ENCODE measurements at places on chromosomes 7 and 10.

DNA sequence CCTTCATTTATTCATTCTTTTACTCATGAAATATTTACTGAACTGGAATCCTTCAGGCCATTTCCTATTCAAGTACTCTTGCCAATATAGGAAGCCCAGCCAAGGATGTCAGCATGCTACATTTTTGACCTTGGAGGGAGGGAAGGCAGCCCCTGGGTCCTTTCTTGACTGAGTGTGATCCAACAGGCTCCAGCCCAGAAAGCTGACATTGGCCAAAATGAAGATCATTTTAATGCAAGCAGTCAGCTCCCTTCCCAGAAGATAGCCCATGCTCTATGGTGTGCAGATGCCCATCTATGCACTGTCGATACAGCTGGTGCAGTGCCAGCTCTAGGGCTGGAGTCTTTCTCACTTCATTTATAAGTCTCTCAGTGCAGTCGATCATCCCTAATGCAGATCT, 646.0 kb downstream of the KCNMA1 start:
- DNase-seq = no peak

GRCh38 chr10:34758447-34758996, 56.6 kb downstream of the PARD3 start:
- DNase-seq = no peak

- DNase-seq = no peak
Observed at GRCh38 chr7:3141326-3141725, 97.7 kb upstream of the CARD11 start.

DNA sequence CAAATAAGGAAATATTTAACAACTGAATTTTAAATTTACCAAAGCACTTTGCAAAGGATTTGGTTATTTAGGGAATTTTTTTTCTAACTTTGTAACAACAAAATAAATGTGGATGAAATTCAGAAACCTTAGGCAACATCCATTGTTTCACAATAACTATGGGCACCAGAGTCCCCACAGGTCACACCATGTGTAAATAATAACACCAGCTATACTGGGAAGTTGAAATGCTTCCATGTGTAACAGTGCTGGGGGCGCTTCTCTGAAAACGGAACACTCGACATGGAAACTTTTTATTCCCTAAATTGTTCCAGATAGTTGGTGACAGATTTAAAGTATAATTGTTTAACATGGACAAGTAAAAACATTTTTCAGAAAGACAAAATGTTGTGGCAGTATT, 818.6 kb downstream of the TNS3 start:
- no peak for DNase-seq

- DNase-seq = no peak
Observed at GRCh38 chr10:75814014-75814413, 382.6 kb downstream of the LRMDA start.

GRCh38 chr7:141027043-141027442, 12.3 kb upstream of the MRPS33 start:
- no peak for DNase-seq

- DNase-seq = no peak
Observed at GRCh38 chr7:132255115-132255797, 321.0 kb downstream of the PLXNA4 start.

DNA sequence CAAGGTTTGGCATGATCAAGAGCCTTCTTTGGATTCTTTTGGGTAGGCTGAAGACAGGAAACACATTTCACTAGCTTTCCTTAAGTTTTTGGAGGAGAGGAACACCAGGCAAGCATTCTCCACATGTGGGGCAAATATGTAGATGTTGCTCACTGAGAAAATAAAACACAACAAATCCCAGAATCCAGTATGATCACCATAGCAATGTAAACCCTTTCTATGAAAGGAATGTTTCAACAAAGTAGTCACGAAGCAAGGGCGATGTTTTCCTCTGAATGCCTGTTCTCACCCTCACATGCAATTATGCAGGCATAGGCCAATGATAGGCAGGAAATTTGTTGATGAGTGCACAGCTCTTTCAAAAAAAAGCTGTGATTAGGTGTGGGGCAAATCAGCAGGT, 20.5 kb upstream of the CEP41 start:
- DNase-seq = no peak

GRCh38 chr10:64486149-64486548, 964.9 kb downstream of the REEP3 start:
- DNase-seq = no peak

DNA sequence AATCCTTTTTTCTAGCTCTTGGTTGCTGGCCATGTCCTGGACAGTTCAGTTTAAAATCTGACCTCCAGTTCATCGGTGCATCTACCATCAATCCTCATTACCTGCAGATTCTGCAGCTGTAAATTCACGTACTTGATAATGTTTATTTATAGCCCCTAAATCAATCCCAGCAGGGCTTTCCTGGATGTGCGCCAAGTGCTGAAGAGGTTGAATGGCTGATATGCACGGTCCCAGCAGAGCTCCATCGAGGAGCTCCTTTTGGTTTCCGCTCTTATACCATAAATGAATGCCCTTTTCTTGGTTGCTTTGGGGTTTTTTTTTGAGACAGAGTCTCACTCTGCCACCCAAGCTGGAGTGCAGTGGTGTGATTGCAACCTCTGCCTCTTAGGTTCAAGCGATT, 91.2 kb upstream of the CCZ1B start:
- no peak for DNase-seq

GRCh38 chr7:2280424-2280823, 33.8 kb downstream of the SNX8 start:
- DNase-seq = no peak

DNA sequence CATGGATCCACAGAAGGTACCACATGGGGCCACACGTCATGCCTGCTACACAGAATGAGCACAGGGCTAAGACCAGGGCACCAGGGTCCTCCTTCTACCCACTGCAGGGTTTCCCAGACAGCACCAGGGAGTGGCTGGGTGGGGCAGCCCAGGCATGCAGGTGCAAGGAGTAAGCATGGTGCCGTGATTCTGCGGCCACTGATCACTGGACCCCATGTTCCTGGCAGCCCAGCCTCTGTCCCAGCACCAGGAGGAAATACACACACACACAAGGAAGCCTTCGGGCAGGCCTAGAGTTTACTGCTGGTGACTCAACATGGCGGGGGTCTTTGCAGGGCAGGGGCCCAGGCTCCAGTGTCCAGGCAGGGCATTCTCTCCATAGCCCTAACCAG, 13.9 kb downstream of the ATP6V1F start:
- no peak for DNase-seq

DNA sequence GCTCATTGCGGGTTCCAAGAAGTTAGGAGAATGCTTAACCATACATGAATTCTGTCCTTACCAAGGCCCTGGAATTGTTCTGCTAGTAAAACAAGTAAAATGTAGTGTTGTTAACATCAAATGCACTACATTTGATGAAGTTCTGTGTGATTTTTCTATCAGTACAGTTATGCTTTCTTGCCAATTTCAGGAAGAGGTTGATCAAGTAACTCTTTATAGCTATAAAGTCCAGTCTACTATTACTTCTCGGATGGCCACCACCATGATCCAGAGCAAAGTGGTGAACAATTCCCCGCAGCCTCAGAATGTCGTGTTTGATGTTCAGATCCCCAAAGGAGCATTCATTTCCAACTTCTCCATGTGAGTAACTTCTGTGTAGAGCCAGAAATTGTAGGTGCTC, 5.7 kb downstream of the ITIH2 start:
- DNase-seq = no peak

DNA sequence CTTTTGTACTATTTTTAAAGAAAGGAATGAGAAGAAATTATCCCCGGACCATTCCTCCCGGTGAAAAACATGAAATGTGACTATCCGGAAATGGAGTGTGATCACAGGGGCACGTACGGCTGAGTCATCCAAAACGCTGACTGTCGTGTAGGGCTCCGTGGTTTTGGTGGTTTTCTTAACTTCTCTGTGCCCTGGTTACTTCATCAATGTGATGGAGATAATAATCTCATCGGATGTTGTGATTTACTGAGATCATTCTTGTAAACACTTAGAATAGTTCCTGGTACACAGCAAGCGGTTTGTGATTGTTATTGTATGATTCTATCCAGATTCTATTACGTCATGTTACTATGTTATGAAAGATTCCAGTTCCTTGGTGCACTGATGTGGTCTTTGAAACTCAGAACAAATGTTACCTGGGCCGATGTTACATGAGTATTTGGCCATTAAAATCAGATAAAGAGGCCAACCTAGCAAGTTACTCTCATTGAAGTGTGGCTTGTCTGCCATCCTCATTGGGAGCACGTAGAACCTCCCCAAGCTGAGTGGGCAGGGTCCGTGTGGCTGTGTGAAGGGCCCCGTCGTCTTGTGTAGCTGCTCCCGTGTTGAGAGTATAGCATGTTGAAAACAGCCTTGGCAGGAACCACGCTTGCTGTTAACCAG, 99.5 kb downstream of the CAMK1D start:
- DNase-seq = no peak

DNA sequence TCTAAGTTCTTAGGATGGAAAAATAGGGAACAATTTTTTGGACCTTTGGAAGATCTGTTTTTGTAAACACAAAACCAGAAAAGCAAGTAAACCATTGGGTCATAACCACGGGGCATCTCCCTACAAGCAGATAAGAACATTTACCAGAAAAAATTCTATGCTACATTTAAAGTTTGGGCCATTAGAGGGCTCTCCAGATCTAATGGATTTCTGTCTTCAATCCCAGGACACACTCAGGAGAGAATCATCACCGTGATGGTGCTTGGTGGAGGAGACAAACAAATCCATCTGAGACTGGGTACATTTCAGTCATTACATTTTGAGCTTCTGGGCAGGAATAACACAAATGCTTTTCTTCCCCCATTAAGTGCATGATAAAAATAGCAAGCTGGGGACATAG, 178.4 kb upstream of the TARP start:
- no peak for DNase-seq

GRCh38 chr7:140229591-140230515, 53.1 kb upstream of the KDM7A start:
- DNase-seq = no peak

DNA sequence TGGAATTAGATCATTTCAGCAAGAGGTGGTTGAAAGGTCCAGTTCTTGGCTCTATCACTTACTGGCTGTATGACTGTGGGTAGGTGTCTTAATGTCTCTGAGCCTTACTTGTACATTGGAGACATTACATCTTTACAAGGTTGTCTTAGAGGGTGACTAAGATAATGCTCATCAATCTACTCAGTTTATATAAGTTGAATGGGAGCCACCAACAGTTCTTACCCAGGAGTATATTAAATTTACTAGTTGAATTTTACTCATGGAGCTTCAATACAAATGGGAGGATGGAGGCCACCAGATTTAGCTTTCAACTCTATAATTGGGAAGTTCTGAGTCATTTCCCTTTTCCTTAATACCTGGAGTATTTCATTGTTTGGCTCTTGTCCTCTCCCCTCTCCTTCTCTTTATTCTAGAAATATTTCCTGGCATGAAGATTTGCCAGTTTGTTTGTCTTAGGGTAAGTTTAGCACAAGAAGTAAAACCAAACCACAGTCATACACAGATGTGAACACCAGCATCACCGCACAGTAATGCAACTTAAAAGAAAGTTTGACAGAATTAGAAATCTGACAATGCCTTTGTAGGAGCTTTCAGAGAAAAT, 222.8 kb downstream of the LRMDA start:
- no peak for DNase-seq

DNA sequence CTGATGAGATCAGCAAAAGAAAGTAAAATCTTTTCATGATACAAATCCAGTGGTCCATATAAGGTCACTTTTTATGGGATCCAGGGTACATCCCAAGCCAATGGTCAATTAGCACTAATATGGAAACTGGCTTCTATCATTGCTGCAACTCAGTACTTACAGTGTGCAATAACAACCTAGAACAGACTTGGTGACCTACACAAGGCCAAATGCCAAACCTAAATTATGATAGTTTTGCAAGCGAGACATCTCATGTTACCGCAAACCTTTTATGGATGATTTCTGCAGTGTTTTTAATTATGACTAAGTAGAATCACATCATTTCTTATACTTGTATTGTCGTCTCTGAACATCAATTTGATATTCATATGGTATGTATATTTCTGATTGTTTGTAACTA, 583.5 kb upstream of the SEMA3D start:
- no peak for DNase-seq

GRCh38 chr7:151058781-151059366, 515 bp upstream of the SLC4A2 start:
- DNase-seq = no peak

- no peak for DNase-seq
Observed at GRCh38 chr10:2543142-2543886, 524.0 kb upstream of the PFKP start.

- peak; percentile 70 for DNase-seq
Observed at GRCh38 chr10:42976351-42977031, 100.4 kb upstream of the RET start.

GRCh38 chr10:63780101-63780500, 258.9 kb downstream of the REEP3 start:
- no peak for DNase-seq

DNA sequence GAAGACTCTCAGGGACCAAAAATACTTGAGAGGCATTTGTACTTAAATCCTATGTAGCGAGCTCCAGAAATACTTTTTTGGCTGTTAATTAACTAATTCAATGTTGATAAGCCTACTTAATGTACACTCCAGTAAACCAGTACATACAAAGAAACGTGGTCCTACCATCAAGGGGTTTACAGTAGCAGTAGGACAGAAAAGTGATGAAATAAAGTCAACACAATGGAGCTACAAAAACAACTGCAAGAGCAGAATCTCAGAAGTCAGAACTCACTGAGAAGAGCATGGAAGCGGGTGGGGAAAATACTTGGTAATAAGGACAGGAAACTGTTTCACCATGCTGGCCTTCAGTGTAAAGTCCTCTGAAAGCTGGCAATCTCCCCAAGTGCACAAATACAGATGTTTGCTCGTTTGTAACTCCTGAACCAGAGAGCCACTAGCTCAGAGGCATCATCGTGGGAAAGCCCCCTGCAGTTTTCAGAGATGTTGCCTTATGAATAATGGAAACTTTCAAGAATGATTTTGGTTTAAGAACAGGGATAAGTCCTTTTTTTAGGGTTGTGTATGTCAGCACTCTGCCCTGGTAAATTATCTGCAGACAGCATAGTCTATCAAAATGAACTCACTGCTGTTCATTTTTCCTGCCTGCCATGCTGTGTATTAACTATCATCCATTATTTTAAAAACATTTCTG, 233.2 kb downstream of the SORCS1 start:
- DNase-seq = no peak
